ENCODE measurements at places on chromosomes 2 and 18. TPM values are rescaled to one million over a fixed set of nuclear protein-coding genes. Genes with fewer than 3 reads are reported as not detected.

DNA sequence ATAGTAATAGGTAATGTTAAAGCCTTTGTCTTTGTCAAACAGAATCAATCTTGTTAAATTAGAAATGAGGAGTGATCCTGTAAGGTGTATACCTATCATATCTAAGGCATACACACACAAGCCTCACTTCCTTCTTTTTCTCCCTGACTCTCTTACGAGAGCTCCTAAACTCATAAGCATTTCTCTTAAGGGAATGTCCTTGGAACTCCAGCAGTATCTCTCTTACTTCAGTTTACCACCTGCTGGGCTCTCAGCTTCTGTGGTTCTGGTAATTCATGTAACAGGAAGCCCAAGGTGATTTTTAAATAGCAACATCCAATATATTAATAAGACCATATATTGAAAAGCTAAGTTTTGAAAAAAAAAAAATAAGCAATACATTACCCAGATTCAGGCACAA is 85.9 kb downstream of the UBE2E3 start:
- DNase-seq: no peak
- no peaks in the 10 kb centered on the region for H3K27me3 ChIP-seq
- H3K36me3 ChIP-seq: no peaks in the 10 kb centered on the region
- H3K27ac ChIP-seq: no peak overlapping the region
- H3K4me1 ChIP-seq: peaks cover 7% of the 10 kb centered on the region

G6PC2 gene
- total RNA-seq: 0.07 TPM

- no peak for DNase-seq
- no peak overlapping the region for H3K4me3 ChIP-seq
- no peaks in the 10 kb centered on the region for H3K36me3 ChIP-seq
- H3K27ac ChIP-seq: no peak overlapping the region
- no peaks in the 10 kb centered on the region for H3K27me3 ChIP-seq
Measured at GRCh38 chr18:74531043-74531442, 3.3 kb upstream of the CNDP1 start.

ASNSD1 gene
- total RNA-seq: 28.2 TPM

DNA sequence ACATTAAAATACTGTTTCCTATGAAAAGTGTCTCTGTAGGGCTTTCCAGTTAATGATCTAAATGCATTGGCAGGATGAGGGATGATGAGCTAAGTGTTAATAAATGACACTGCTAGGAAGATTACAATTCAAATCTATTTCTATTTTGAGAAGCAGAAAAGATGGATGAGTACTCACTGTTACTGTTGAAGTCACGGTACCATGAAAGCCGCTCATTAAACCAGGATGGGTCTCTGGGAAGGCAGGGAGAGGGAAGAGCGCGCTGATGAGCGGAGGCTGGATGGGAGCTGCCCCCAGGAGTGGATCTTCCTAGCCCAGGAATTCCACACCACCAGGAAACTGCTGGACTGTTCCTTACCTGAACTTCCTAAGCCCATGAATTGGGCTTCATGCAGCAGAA is 27.1 kb upstream of the TXNDC2 start:
- no peaks in the 10 kb centered on the region for H3K27me3 ChIP-seq
- DNase-seq: no peak
- no peak overlapping the region for H3K27ac ChIP-seq
- no peak overlapping the region for H3K4me3 ChIP-seq
- H3K36me3 ChIP-seq: no peaks in the 10 kb centered on the region

UGT1A10 gene
- not detected for total RNA-seq

GRCh38 chr2:224968051-224968450 is 74.2 kb downstream of the DOCK10 start:
- no peak for DNase-seq
- no peaks in the 10 kb centered on the region for H3K36me3 ChIP-seq
- no peaks in the 10 kb centered on the region for H3K4me1 ChIP-seq
- no peaks in the 10 kb centered on the region for H3K27me3 ChIP-seq
- no peak overlapping the region for H3K4me3 ChIP-seq

DNA sequence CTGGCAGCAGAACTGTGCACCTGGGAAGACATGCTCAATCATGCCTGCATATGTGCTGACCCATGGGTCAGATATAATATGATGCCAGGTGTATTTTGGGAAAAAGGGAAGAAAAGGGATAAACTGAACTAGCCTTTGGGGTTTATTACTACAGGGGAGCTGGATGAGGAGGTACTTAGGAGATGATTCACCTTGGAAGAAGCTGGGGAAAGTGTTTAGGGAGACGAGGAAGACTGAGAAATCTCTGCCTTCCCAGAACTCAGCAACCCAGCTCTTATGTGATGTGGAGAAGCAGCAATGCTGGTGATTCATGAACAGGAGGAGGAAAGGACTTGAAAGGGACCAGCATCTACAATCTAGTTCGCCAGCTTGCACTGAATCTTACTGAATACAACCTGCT is 110.2 kb downstream of the BARD1 start:
- no peak overlapping the region for H3K4me3 ChIP-seq
- H3K27ac ChIP-seq: no peak overlapping the region
- H3K27me3 ChIP-seq: no peaks in the 10 kb centered on the region
- H3K36me3 ChIP-seq: no peaks in the 10 kb centered on the region

DNA sequence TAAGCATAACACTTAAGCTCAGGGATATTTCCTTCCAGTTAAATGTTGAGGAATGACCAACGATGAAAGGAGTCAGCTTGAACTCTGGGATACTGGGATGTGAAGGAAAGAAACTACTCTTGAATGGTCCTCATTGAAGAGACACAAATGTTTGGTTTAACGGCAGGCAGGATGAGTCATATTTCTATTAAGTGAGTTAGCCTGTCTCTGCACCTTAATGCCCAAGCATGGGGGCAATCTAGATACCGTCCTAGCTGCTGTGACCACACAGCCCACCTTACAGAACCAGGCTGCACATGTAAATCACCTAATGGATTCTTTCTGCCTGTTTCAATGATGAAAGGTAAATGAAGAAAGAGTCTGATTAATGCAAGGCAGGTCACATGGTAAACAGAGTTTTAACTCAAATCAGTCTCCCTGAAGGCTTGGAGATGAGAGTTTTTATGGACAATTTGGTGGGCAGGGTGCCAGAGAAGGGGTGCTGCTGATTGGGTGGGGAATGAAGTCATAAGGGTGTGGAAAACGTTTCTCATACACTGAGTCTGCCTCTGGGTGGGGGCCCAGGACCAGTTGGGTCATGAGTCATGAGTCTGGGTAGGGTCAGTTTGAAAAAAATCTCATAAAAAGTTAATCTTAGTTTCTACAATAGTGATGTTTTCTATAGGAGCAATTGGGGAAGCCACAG is 144.6 kb upstream of the MMADHC start:
- peak; percentile 11 for DNase-seq
- no peaks in the 10 kb centered on the region for H3K4me1 ChIP-seq
- H3K36me3 ChIP-seq: no peaks in the 10 kb centered on the region

COMMD1 gene
- 58.5 TPM for total RNA-seq

DPP10 gene
- 0.15 TPM for total RNA-seq

DNA sequence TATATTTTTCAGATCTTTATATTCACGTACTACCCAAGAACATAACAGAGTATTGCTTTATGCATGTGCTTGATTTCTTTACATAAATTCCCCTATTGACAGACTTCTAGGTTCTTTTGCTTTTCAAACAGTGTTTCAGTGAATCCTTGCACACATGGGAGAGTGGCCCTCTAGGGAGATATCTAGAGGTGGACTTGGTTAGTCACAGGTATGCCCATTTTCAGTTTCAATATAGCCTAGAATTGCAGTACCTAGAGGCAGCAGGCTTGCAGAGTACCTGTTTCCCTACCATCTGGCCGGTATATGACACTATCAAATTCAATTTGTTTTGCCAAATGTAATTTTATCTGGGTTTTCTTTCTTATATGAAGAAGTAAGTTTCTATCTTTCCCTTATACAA is 36.8 kb downstream of the EML6 start:
- no peaks in the 10 kb centered on the region for H3K36me3 ChIP-seq
- H3K27ac ChIP-seq: no peak overlapping the region
- no peak for DNase-seq
- no peak overlapping the region for H3K4me3 ChIP-seq
- no peaks in the 10 kb centered on the region for H3K27me3 ChIP-seq

GRCh38 chr18:21584391-21584790 is 16.1 kb downstream of the ESCO1 start:
- H3K4me1 ChIP-seq: no peaks in the 10 kb centered on the region
- no peaks in the 10 kb centered on the region for H3K36me3 ChIP-seq
- H3K4me3 ChIP-seq: no peak overlapping the region
- no peak for DNase-seq
- H3K27ac ChIP-seq: no peak overlapping the region

LYPD6 gene
- total RNA-seq: 0.55 TPM

DNA sequence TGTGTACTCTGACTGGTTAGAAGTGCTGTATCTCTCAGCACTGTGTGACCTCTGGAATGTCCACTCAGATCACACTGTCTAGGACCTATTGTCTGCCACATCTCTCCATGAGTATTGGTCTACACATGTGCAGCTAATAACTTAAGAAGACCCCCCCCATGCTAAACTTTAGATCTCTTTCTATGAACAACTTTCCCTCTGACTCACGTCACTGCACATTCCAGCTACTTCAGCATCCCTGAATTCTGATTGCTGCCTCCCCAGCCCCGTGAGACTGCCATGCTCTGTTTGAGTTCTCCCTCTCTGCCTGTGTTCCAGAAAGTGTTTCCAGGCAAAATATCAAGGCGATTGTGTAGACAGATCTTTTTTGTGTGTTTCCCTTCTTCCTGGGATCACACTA is 41.8 kb downstream of the RAPGEF4 start:
- H3K4me1 ChIP-seq: no peaks in the 10 kb centered on the region
- no peak overlapping the region for H3K27ac ChIP-seq
- H3K36me3 ChIP-seq: no peaks in the 10 kb centered on the region
- no peak for DNase-seq
- no peak overlapping the region for H3K4me3 ChIP-seq
- no peaks in the 10 kb centered on the region for H3K27me3 ChIP-seq

GRCh38 chr2:56217106-56217505 is 33.3 kb downstream of the CCDC85A start:
- no peaks in the 10 kb centered on the region for H3K27me3 ChIP-seq
- H3K36me3 ChIP-seq: no peaks in the 10 kb centered on the region
- no peaks in the 10 kb centered on the region for H3K4me1 ChIP-seq
- DNase-seq: no peak

DNMT3A gene
- total RNA-seq: 19.4 TPM

DNA sequence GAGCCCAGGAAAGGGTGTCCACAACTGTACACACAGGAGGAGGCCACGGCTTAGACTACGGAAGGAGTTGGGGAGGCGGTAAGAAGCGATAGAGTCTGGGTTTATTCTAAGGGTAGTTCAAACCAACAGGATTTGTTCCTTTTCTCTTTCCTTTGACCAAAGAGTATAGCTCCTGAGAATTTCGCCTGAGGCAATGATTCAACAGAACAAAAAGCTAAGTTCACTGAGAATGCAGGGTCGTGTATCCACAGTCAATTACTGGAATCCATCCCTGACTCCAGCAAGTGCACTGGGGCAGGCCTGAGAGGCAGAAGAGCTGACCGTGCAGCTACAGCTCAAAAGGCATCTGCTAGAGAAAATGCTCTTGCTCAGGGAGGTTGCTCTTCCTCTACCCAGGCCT is 140.9 kb downstream of the TFCP2L1 start:
- peaks cover 12% of the 10 kb centered on the region for H3K4me1 ChIP-seq
- no peak for DNase-seq
- no peaks in the 10 kb centered on the region for H3K36me3 ChIP-seq

- no peak for DNase-seq
- H3K4me3 ChIP-seq: peak overlapping the region; percentile 40
- H3K4me1 ChIP-seq: peaks cover 35% of the 10 kb centered on the region
- H3K27me3 ChIP-seq: no peaks in the 10 kb centered on the region
- peaks cover 10% of the 10 kb centered on the region for H3K36me3 ChIP-seq
Measured at GRCh38 chr2:217790195-217790594, 212.6 kb downstream of the TNS1 start.

GRCh38 chr2:82234283-82234874 is 1929.8 kb upstream of the LRRTM1 start:
- DNase-seq: no peak
- no peaks in the 10 kb centered on the region for H3K4me1 ChIP-seq
- no peaks in the 10 kb centered on the region for H3K27me3 ChIP-seq
- no peaks in the 10 kb centered on the region for H3K36me3 ChIP-seq
- H3K27ac ChIP-seq: no peak overlapping the region
